ENCODE measurements at places on chromosomes 4 and X.
A peak's percentile ranks its signal among the peaks of the same experiment; 100 is the strongest.

DNA sequence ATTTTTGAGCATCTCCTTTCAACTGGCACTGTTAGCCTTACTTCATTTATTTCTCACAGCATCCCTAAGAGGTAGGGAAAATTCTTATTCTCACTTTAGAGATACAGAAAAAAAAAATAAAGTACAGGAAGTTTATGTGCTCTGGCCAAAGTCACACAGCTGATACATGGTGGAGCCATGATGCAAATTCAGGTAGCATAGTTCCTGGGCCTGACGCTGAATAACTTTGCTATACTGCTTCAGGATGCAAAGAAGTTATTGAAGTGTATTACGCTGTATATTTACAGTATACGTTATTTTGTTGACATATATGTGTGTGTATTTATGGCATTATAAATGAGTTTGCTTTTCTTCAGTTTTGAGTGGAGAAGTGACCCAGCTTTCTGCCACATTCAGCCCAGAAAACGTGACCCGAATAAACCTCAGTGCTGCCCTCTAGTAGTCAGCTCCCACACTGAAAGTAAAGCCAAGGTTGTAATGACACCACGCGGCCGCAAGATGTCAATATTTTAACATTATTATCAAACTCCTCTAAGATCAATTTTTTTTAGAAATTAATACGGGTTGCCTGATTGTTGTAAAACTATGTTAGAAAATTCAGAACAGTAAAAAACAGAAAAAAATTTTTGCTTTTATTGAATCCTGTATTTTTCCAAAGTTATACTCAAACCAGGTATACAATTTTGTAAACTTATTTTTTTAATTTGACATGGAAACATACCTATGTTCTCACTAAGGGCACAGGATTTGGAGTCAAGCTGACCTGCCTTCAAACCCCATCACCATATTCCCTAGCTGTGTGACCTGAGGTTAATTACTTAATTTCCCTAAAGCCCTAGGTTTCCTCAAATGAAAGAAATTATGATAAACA lies 3.8 kb upstream of the GUCY2F start:
- peak; percentile 51 for DNase-seq

DNA sequence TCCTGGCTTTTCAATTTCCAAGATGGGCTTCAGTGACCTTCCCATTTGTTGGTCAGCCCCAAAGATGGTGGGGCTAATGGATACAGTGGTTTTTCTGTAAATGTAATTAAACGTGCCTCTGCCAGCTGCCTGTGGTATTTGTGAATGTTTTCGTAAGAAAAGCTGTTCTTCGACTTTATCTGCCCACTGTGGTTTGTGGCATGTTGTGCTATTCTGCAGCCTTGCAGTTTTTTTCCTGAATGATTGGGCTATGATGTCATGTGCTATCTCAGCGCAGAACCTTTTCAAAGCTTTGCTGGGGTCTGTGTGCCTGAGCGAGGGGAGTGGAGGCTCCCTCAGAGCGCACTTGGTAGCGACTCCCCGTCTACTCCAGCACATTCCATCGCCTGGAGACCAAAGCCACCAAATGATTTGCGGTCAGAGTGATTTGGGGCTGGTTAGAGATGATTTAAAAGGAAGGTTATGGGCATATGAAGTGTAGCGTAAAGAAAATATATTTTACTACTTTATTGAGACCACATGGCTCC lies 137.5 kb downstream of the PALLD start:
- no peak for DNase-seq

DNA sequence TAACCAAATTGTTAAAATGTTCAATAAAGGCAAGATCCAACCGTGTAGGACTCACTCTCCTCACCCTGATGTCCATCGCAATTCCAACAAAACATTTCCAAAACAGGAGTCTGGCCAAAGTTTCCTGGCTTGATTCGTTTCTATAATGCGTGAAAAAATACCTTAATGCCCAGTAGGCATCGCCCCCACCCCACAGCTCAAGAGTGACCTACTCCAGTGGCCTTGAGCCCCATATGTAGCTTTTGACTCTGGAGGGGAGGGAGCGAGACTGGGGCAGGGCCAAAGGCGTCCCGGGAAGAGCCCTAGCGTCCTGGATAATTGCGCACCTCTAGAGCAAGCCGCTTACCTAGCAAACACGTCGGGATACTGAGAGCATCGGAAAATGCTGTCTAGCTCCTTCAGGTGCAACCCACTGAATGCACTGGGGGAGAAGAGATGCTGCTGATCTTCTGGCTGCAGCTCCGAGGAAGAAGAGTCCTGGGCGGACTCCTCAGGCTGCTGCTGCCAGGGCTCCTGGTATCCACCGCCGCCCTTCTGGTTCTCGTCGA lies 55.6 kb upstream of the NKAP start:
- DNase-seq = no peak

DNA sequence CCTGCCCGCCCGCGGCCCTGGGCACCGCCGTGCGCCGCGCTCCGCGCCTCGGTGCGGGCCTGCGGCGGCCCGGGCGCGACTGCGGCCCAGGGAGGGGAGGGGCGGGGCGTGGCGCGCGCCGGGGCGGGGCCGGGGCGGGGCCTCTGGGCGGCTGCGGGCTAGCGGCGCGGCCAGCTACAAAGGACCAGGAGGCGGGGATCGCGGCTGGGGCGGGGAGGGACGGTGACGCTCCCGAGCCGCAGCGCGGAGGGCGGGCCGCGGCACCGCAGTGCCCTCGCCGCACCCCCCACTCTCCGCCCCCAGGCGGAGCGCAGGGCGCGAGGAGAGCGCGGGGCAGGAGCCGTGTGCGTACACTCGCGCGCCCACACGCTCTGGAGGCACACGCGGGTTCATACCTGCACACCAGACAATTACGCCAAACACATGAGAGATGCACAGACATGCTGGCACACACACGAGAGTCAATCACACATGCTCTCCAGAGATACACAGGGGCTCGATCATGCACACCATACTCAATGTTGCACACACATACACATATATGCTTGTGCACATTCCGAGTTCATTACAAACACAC lies at the start of gene CRMP1:
CRMP1 (minus strand) TSS at position 83 of the 577 bp plus-strand sequence. CDS start 117 bp downstream, outside the sequence.
- peak; percentile 40 for DNase-seq

DNA sequence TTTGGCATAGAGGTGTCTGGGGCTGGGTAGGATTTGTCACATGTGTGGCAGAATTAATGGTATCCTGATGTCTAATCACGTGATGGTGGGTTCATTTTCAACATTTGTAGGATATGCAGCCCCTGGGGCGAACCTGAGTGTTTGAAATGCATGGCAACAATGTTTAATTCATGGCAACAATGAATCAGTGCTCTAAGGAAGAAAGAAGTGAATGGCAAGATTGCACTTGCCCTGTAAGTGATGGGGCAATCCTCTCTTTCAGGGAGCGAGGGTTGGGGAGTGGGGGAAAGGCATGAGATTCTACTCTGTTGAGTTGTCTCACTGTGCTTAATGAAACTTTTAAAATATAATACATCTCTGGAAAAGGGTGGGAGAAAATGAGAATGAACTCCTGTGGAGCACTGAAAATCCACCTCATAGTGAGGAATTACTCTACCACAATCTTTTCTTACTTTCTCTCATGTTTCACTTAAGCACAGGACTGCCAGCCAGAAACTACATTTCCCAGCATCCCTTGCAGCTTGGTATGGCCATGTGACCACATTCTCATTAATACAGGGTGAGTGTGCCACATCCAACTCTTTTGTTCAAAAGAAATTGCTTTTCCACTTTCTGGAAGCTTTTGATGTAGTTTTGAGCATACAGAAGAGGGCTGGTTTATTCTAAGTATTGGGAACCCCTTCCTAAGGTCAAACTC lies 64.0 kb upstream of the PGM2 start:
- no peak for DNase-seq

- DNase-seq = no peak
Observed at GRCh38 chrX:87702795-87703194, 185.2 kb downstream of the KLHL4 start.

DNA sequence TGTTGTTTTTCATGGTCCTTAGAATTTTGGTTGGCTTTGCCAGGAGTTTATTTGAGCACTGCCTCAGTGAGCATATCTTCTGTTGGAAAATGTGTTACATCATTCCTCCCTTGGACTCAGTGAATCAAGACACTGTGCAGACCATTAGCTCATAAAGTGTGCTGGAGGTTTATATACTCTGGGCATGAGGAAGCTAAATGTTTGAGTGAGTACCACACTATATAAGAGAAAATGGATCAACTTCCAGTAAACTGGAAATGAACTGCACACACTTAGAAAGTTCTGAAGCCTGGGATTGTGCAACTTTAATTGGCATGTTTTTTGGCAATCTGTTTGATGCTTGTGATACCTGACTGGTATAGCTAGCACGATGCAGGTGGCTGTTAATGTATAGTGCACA lies 75.9 kb downstream of the LIMCH1 start:
- DNase-seq = no peak

Measured in endothelial cell (in vitro differentiated cells).